SW 1271 (cell line): ENCODE measurements at places on chromosomes 13 and 19.
A peak's percentile ranks its signal among the peaks of the same experiment; 100 is the strongest.

GRCh38 chr19:48218997-48219396 lies 36.7 kb downstream of the CARD8 start:
- DNase-seq = no peak

- DNase-seq = no peak
Measured at GRCh38 chr13:102974317-102975087, 91.7 kb downstream of the SLC10A2 start.

GRCh38 chr19:31575846-31576335 lies 226.7 kb upstream of the TSHZ3 start:
- no peak for DNase-seq

DNA sequence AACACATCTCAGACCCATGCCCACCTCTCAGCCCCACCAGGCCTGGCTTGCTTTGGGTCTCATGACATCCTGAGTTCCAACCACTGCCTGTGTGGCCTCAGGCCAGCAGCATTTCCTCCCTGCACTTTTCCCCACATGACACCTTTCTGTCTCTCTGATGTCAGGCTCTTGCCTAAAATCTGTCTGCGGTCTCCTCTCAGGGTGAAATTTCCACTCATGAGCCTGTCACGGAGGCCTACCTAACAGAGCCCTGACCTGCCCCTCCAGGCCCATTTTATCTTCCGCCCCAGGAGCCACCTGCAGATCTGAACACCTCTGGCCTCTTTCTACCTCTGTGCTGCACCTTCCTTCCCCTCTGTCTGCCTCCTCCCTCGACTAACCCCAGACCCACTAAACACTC lies 93.5 kb downstream of the ZDHHC20 start:
- DNase-seq = no peak

GRCh38 chr19:3977242-3978143 lies 6.6 kb upstream of the DAPK3 start:
- no peak for DNase-seq

DNA sequence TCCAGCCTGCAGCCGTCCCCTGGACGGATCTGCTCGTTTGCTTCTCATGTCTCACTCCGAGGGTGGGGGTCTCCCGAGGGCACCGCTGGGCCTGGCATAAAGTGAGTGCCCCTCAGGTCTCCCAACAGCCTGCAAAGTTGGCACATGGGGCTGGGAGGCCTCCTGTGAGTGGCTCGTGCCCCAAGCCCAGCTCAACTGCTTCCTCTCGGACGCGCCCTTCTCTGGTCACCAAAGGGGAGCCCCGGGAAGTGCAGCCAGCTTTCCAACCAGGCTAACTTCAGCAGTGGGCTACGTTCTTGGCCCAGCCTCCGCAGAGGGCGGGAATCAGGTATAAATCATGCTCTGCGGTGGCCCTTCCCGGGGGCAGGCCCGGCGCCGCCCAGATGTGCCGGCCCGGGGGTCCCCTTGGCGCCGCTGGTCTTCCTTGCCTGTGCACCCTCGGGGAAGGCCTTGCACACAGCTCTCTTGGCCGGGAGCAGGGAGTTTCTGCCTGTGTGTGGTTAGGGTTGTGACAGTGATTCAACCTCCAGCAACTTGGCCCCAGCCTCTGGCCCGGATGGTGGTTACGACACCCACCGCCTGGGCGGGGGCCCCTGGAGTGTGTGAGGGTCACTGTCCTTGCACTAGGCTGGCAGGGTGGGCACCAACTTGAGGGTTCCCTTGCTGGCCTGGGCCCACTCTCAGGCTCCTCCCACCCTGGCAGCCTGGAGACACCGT lies 20.7 kb downstream of the CEBPG start:
- DNase-seq = no peak

- no peak for DNase-seq
Measured at GRCh38 chr13:73231471-73231870, 172.7 kb downstream of the KLF5 start.

DNA sequence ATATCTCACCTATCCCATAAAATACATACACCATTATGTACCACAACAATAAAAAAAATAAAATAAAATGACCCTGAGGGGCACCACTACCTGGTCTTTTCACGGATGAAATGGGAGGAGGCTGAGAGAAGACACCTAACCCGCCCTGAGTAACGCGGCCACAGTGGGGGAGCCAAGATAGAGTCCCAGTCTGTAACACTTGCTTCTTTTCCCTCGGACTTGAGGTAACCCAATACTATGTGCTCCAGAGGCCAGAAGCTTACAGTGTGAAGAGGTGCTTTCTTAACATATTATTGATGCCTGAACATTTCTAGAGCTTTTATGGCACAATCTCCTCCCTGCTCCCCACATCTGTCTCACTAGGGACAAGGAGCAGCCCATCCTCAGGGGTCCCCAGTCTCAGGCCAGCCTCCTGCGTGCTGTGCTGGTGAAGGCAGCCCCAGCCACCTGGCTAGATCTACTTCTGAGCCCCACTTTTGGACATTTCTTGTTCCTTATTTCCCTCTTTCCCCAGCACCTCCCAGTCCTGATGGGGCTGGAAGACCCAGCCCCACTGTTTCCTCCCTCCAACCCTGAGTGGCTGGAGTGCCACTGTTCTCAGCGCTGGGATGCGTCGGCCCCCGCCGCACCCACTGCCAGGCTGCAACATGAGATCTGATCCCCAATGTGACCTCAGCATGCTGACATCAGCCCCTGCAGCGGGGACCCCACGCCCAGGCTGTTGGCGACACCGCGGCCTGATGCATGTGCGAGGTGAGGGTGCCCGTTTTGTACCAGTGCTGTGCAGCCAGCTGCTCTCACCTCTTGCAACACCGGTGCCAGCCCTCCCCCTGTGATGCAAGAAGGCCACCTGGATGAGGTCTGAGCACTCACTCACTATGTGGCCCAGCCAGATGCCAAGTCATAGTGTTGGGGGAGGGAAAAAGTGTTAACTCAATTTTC lies 143.3 kb downstream of the DCLK1 start:
- no peak for DNase-seq

DNA sequence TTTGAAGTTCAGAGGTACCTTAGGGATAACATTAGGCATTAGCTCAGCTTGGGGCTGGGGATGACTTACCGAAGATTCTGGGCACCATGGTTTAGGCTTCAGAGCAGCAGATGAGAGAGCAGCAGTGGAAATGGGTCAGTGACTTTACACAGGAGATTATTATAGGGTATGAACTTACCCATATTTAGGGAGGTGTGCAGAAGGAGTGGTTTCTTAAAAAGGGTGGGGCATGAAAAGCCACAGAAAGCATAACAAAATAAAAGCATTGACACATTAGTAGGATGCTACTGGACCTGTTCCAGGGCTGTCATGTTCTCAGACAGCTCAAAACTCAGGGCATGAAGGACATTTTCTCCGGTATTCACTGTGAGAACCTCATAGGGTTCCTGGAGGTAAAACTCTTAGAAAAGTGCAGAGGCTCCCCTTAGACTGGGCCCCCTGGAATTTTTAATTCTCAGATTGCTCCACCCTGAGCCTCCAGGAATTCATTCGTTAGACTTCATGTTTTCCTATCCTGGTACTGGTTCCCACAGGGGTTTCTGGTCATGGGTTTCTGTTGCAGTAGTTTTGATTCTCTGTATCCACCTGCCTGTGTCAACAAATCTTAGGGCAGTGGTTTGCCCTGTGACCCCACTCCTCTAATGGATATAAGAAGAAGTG lies 20.7 kb downstream of the IGFL1 start:
- DNase-seq = no peak

DNA sequence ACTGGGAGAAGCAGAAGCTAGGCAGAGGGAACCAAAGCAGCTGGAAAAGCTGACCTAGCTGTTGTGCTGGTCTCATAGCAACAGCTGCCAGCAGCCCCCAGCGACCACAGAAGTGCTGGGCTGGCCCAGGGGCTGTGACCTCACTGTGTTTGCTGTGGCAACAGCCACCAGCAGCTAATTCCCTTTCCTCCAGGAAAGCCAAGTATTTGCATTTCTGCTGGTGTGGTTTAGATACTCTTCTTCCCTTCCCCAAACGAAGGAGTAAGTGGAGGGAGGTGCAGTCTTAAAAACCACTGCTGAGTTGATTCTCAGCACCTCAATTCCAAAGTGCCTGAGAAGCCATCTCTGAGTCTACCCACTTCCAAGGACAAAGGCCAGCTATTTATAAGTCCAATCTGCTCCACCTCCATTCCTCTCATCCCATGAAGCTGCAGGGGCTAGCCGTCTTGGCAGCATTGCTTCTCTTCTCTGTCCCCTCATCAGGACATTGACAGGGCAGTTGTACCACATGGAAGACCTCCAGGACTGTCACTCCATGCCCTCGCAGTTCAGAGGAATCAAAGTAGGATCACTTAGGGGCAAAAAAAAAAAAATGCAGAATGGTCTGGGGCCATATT lies 11.5 kb upstream of the CCDC97 start:
- no peak for DNase-seq

GRCh38 chr19:49442771-49443365 lies 1.5 kb upstream of the SLC17A7 start:
- peak; percentile 70 for DNase-seq

- no peak for DNase-seq
Measured at GRCh38 chr19:13120031-13120430, 2.0 kb downstream of the NACC1 start.

DNA sequence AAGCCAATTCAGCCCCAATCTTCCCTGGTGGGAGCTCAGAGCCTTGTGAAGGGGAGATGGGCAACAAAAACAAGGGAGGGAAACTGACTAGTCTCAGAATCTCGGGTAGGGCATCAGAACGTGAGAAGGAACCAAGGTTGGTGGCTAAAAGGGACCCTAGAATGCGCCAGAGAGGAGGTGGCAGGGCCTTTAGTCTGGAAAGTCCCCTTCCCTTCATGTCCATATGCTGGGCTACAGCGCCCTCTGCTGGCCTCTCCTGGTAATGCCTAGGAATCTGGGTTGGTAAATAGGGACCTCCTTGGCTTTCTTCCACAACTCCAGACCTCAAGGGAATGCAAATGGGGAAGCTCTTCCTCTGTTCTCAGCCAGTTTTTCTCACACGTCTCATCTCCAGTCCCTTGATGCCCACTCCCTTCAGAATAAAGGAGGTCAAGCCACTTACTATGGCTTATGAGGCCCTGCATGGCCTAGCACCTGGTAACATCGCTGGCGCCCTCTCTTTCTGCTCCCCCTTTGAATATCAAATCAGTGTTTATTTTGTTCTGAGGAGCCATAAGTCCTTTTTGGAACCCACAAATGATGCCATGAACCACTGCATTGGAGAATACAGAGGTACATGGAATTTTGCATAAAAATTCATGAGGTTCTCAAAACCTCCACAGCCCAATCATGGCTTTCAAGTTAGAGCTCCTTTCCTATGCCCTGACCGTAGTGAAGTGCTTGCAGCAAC lies 1.4 kb upstream of the CCDC97 start:
- DNase-seq = peak; percentile 46

GRCh38 chr13:21101865-21102576 lies 40.6 kb upstream of the LATS2 start:
- DNase-seq = no peak

DNA sequence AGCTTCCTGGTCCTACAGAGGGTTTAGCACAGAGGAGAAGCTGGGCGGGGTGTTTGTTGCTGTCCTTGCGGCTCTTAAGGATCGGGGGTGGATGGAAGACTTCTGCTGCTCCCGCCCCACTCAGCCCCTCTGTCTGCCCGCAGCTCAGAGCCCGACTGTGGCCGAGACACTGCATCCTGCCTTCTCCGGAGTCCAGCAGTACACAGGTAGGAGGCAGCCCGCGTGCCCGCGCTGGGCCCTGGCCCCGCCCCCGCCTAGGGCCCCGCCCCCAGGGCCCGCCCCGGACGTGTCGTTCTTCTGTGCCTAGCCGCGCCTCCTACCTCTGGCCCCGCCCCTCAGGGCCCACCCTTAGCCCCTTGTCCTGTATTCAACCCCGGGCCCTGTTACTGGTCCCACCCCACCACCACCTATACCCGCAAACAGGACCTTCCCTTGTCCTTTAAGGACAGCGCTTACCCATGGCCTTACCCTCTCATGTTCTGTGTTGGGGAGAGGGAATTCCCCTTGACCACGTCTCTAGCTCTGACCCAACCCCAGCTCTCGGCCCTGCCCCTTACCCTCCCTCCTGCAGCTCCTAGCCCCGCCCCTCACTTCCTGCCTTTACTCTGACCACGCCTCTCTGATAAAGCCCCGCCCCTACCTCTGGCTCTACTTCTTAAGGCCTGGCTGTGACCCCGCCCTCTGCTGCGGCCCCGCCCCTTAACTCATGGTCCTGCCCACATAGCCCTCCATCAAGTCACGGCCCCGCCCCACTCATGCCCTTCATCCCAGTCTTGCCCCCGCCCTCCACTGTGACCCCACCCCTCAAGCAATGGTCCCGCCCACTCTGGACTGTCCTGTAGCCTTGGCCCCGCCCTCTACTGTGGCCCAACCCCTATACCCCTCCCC lies 60.5 kb downstream of the CELF5 start:
- DNase-seq = no peak

DNA sequence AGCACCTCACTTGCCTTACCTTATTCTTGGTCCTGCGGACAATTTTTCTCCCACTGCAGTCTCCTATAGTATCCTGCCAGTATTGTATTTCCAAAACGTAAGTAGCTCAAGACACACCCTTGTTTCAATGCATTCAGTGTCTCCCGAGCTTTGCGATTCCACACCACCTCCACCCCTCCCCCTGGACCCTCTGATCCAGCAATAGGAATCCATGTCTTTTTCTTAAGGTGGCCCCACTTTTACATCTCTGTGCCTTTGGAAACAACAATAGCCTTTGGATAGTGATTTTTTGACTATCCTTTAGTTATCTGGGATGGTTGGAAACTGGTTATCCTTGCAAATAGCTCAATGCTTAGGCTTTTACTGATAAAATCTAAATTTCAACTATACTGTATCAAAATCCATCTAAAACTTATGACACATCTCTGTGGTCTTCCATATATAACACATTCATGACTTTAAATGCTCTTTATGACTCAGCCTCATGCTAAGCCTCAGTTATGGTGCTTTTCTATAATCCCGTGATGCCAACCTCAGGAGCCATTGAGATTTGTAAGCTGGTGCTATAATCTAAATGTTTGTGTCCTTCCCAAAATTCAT lies 27.1 kb downstream of the FAM216B start:
- no peak for DNase-seq

GRCh38 chr13:29707876-29708543 lies 112.5 kb upstream of the SLC7A1 start:
- DNase-seq = peak; percentile 12

- no peak for DNase-seq
Measured at GRCh38 chr19:46728693-46729339, 11.9 kb upstream of the PRKD2 start.

DNA sequence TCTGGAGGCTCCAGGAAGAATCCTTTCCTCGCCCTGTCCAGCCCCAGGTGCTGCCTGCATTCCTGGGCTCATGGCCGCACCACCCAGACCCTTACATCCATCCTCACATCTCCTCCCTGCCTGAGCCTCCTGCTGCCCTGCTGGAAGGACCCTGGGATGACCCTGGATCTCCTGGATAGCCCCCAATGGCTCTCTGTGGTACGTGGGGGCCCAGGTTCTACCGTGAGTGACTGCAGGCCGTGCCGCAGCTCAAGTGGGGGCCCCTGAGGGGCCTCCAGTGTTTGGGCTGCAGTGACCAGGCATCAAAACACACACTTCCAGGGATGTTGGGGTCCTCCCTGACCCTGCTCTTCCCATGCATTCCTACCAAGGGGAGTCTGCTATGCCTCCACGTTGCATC lies 8.3 kb upstream of the MCF2L start:
- no peak for DNase-seq

- no peak for DNase-seq
Measured at GRCh38 chr13:67131393-67131792, 98.7 kb downstream of the PCDH9 start.
